ENCODE measurements at places on chromosomes 7 and 10.

DNA sequence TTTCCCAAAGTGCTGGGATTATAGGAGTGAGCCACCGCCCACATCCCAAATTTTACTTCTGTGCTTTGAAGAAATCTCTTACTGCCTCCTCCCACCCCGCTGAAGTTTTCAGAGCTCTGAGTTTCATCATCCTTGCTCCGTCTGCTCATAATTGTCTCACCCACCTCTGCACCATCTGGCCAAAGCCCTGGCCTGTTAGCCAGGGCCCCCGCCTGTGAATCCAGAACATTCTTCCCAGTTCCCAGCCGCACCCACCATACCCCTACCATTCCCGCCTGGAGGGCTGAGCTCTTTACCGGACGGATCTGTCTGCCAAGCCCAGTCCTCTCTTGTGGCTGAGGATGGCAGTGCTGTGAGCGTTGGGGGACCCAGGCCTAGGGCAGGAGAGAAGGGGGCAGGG lies 14.5 kb downstream of the SSC4D start:
- no peak for DNase-seq

- no peak for DNase-seq
Observed at GRCh38 chr7:100418930-100419659, 9.4 kb downstream of the ZCWPW1 start.

GRCh38 chr7:122299624-122300210 lies 4.8 kb downstream of the FEZF1 start:
- DNase-seq = no peak

DNA sequence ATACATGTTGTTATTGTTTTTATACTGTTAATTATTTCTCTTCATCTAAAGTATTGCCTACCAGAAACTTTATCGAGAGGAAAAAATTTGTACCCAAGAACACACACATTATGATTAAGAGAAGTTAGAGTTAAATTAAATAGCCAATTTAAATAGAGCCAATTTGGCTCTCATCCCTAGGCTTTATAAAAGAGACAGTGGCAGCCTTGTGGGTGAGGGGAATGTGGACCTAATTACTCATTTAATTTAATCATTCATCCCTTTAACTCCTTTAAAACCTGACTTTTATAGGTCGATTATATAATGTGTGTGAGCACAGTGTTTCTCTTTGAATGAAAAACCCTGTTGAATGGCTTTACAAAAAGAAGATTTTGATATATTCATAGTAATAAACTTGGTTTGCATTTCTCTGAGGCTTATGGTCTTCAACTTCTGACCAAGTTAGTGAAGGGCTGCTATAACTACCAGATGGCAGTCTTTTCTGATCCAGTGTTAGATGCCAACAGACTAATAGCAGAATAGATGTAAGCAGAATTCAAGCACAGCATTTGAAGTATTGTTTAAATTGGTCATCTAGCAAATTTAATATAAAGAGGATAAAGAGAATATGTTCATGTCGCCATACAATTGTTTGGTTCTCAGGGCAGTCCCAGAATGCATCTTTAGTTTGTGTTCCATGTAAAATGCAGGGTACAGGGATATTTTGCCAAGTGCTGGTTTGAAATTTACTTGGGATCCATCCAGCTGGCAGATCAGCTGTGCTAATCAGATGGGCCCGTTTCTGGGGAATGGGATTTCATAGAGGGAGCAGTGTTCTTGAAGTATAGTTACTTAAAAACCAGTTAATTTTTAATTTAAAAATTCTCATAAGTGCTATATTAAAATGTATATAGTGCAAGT lies 25.3 kb downstream of the ADD3 start:
- no peak for DNase-seq

DNA sequence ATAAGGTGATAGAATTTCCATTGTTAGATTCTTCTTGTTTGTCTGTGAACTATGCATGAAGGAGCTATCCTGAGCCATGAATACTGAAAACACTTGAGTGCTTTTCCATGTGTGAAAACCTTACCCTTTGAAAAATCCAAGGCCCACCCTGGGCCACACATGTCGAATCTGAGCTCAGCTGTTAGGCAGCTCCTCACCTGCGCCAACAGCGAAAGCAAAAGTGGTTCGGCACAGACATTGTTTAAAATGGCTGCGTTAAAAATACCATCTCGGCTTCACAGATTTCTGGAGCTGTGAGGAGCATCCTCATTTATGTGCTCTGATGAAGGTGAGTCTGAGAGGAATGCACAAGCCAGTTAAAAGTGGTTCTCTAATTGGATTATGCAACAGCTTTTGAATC lies 137.7 kb downstream of the NEUROD6 start:
- no peak for DNase-seq

DNA sequence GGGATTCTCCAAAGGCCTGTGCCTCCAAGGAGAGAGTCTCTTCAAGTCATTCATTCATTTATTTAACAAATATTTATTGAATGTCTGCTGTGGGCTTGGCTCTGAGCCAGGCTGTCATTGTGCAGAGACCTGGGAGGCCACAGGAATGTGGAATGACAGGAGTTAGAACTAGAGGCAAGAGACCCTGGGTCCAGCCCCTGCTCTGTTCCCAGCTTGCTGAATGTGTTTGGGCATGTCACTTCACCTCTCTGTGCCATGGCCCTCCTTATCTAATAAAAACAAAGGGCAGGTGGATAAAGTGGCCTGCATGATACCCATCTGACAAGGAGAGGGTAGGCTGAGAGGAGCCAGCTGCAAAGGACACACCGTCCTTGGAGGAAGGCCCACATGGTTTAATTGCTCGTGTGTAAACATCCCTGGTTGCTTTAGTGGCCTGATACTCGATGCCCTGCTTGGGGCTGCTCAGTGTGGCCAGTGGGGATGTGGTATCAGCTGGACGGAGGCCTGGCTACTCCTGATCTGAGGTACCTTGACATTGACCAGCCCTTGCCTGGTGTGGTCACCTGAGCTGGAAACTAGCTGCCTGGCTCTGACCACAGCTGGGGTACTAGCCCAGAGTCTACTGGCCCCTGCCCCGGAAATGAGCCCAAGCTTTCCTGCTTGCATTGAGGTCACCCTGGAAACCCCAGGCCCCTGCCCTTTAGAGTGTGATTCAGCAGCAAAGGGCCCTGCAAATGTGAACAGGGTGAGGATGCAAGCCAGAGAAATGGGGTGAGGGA lies 116.2 kb downstream of the CDH23 start:
- no peak for DNase-seq

- DNase-seq = no peak
Observed at GRCh38 chr7:152633504-152633903, 42.4 kb downstream of the XRCC2 start.

DNA sequence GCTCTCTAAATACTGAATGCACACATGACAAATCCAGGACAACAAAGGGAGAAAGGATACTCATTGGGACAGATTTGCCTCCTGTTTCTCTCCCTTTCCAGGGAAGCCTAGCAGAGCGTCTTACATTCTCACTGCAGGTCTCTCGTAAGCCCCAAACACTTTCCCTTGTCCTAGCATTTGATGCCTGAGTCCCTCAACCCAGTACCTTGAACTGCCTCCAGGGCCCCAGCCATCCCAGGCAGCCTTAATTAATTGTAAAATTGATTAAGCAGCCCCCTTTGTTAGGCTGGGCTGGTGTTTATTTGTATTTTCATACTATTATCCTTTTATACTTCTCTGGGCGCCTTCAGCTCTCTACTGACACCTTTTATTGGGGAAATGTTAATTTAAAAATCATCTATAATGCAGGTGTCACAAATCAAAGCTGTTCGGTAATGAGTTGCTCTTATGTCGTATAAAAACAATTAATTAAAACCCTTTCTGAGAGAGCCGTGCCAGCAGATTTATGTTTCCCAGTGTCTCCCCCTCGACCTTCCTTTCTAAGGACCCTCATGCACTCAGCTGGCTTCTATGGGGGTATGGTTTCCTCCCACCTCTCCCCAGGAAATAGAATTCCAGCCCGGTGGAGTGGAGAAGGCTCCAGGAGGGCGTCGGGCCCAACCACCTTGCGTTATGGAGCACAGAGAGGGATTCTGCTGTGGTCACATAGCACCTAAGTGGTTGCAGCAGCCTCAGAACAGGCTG lies 243.8 kb downstream of the RPS24 start:
- no peak for DNase-seq
